ENCODE measurements at places on chromosomes 1 and 21.

DNA sequence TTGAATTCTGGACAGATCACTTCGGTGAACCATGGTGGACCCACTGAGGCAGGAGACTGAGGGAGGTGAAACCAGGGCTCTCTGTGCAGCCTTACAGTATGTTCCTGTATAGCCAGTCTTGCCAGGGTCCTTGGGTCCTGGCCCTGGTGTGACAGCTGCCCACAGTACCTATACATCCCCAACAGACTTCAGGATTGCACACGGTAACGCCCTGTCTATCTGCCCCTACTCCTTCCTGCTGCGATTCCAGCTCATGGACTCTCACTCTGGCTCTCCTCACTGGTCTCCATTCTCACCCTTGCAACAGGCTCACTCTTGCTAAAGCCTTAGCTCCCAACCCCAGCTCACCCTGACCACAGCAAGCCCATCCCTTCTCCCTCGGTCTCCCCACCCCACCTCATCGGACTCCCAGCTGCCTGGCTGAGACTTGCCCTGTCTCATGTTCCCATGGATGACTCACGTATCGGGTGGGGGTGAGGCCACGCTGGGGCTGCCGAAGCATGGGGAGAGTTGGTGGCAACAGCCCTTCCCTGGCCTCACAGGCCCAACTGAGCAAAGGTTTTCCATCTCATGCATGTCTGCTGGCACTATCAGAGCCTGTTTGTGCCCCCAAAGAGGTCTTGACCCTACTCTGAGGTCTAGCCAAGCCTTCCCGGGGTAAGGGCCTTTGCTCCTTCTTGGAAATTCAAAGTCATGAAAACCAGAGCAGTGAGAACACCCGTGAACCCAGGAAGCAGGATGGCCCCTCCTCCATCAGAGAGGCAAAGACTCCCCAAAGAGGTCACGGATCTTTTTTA is 7.1 kb downstream of the PHLDA3 start:
- DNase-seq: no peak

GRCh38 chr1:111702504-111703050 is 36.6 kb downstream of the INKA2 start:
- DNase-seq: no peak

GRCh38 chr1:114821978-114822377 is 32.7 kb upstream of the SYCP1 start:
- DNase-seq: no peak

GRCh38 chr1:93905734-93906133 is 3.5 kb downstream of the GCLM start:
- no peak for DNase-seq

- no peak for DNase-seq
These were observed 132.2 kb downstream of the CASZ1 start for GRCh38 chr1:10664251-10664650.

GRCh38 chr1:13728091-13728715 is 28.2 kb downstream of the PRDM2 start:
- DNase-seq: no peak

DNA sequence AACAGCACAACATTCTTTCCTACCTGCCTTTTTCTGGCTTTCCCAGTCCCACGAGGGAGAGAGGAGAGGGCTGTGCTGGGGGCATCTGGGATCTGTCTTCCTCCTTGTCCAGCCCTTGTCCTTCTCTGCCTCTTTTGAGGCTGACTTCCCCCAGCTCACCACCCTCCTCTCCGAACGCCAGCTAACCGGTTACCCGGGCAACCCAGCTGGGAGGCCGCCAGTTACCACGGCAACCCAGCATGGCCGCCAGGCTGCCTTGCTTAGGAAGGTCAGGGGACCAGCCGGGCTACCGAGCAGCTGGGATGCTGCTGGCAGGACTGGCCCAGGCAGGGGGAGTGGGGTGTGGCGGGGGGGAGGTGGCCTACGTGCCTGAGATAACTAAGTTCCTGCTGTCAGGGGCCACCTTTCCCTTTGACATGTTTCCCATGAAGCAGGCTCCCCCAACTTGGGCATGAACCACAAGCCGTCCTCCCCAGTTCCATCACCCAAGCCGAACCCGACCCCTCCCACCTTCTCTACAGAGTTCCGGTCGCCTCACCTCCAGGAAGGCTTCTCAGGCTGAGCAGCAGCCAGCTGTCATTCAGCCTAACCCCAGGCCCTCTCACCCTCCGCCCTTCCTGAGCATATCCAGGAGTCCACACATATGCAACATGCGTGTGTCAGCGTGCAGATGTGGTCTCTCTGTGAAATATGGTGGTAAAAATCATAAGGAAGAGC is 8.7 kb downstream of the PLEKHA6 start:
- no peak for DNase-seq

- no peak for DNase-seq
These were observed 21.4 kb upstream of the ALDH4A1 start for GRCh38 chr1:18923756-18924211.

GRCh38 chr1:110187139-110187890 is 22.8 kb upstream of the KCNC4 start:
- no peak for DNase-seq

DNA sequence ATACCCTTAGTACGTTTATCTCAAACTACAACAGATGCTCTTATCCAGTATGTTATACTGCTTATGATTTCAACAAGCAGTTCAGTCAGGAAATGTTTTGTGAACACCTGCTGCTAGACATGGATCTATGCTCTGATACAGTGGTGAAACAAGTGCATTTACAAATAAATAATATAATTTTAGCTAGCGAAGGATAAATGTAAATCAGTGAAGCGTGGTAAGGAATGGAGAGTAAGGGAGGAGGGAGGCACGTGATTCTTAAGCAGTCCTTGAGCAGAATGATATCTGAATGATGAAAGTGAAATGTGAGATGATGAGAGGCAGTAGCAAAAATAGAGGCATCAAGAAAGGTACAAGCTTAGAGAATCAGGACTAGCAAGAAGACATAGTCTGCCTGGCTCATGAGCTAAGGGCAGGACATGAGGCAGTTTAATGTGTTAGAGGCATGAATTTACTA is 6.3 kb downstream of the TSNAX start:
- no peak for DNase-seq

DNA sequence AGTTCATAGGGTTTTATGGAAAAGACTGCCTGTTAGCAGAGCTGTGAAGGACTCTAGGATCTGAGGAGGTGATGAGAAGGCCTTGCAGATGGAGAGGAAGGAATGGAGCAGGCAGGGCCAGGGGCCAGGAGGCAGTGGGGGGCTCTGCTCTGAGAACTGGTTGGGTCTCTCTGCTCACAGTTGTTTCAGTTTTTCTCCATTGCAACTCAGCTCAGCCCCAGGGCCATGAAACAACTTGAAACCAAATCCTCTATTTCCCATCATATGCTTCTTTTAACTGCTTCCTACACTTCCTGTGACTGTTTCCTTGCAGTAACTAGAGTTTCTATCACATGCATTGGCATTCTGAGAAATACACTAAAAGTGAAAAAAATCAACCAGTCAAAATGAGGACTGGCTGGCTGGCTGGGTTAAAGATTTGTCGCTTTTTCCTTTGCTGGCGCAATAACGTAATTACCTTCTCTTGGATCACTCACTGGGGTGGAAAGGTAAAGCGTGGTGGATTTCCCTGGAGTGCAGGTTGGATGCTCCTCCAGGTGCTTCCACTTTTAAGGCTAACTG is 172.0 kb downstream of the CDC7 start:
- no peak for DNase-seq

DNA sequence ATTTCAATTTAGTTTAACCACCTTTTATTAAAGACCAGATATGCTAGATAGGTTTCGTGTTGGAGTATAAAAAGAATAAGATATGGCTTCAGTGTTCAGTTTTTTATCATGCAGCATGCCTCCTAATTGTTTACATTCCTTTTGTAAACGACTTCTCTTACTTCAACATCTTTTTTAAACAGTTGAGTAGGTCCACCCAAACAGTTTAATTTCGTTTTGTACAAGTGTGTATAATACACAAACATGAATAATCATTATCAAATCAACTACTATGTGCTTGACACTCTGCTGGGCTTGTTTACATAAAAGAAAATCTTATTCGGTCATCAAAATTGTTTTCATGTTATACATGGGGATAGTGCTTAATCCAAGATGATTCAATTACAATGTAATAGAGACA is 906.3 kb upstream of the ADGRL4 start:
- no peak for DNase-seq
